Right atrium auricular region (tissue), 2 donors: ENCODE measurements at places on chromosomes 3 and 15.

GRCh38 chr3:33799202-33799551 is 747 bp downstream of the PDCD6IP start:
- DNase-seq = no peak
- H3K36me3 ChIP-seq = no peaks in the 10 kb centered on the region
- H3K4me1 ChIP-seq = peaks cover 32% of the 10 kb centered on the region
- peak overlapping the region; percentile 97 for H3K27ac ChIP-seq
- peak overlapping the region; percentile 80 for H3K4me3 ChIP-seq
- no peaks in the 10 kb centered on the region for H3K27me3 ChIP-seq

- no peaks in the 10 kb centered on the region for H3K4me1 ChIP-seq
- H3K36me3 ChIP-seq = no peaks in the 10 kb centered on the region
These were observed 26.1 kb downstream of the CERS3 start for GRCh38 chr15:100502651-100503050.

- no peak overlapping the region for H3K4me3 ChIP-seq
- no peaks in the 10 kb centered on the region for H3K4me1 ChIP-seq
- H3K27me3 ChIP-seq = no peaks in the 10 kb centered on the region
- DNase-seq = no peak
- H3K27ac ChIP-seq = no peak overlapping the region
- no peaks in the 10 kb centered on the region for H3K36me3 ChIP-seq
These were observed 225.6 kb downstream of the TBL1XR1 start for GRCh38 chr3:176971613-176972174.

DNA sequence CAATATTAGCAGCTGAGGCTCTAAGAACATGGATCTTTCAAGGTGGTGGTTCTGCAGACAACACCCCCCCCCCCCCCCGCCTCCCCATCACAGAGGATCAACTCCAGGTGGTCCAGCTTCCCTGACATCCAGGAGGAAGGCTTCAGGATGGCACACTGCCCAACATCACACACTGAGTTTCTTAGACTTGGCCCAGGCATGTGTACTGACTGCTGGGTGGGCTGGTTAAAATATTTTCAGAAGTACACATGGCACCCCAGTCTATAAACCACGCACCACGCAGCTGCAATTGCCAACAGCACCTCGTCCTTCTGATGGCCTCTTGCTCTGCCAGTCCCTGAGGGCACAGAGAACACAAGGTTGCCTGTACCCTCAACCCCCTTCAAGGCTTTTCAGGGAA is 22.1 kb downstream of the SRPRB start:
- no peak overlapping the region for H3K27ac ChIP-seq
- no peaks in the 10 kb centered on the region for H3K27me3 ChIP-seq
- DNase-seq = no peak
- peaks cover 10% of the 10 kb centered on the region for H3K4me1 ChIP-seq
- no peak overlapping the region for H3K4me3 ChIP-seq
- peaks cover 4% of the 10 kb centered on the region for H3K36me3 ChIP-seq

- H3K4me1 ChIP-seq = no peaks in the 10 kb centered on the region
- H3K27ac ChIP-seq = no peak overlapping the region
- DNase-seq = no peak
- no peak overlapping the region for H3K4me3 ChIP-seq
These were observed 12.5 kb downstream of the PML start for GRCh38 chr15:74006774-74007639.

GRCh38 chr15:99408236-99409096 is 157.2 kb downstream of the LRRC28 start:
- no peaks in the 10 kb centered on the region for H3K36me3 ChIP-seq
- H3K27me3 ChIP-seq = no peaks in the 10 kb centered on the region
- peak; percentile 60 for DNase-seq
- H3K27ac ChIP-seq = peak overlapping the region; percentile 30
- no peak overlapping the region for H3K4me3 ChIP-seq

GRCh38 chr3:196590279-196590678 is 21.8 kb downstream of the FBXO45 start:
- H3K4me1 ChIP-seq = no peaks in the 10 kb centered on the region
- no peak for DNase-seq

DNA sequence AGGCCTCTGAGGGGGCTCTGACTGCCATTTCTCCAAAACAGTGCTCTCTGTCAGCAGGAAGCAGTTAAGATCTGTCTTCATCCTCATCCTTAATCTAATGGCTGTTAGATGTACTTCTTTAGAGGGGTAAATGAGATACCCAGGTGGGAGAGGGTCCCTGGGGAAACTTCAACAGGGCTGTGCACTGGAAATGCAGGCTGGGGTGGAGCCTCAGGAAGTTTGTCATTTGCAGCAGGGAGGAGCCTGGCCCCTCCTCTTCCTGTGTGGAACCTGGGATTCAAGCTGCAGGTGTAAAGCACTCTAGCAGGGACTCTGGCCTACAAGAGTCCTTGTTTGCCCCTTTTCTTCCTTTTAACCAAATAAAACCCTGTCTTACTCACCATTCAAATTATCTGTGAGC is 1173.6 kb downstream of the OTOL1 start:
- H3K36me3 ChIP-seq = no peaks in the 10 kb centered on the region
- DNase-seq = no peak
- no peak overlapping the region for H3K27ac ChIP-seq

DNA sequence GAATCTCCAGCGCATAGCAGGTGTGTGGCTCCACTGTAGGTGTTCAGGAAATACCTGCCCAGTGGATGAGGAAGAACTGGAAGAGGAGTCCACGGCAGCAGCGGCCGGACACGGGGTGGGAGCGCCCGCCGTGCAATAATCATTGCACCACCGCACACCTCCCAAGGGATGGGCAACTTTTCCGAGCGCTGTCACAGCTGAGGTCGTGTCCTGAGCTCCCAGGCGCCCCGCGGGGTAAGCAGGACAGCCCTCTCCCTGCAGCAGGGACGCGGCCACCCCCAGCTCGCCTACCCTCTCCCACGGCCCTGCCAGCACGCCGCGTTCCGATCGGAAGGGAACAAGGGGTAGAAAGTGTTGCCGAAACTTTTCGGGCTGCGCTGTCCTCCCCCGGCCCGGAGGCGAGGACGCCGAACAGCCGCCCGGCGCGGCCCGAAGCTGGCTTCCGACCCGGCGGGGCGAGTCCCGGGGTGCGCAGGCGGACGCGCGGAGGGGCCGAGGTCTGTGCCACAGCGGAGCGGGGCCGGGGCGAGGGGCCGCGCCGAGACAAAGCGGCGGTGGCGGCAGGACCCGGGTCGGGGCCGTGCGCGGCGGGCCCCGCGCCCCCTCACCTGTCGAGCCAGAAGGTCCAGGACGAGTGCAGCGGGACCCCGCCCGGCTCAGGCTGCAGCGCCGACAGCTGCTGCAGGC is 475 bp downstream of the EIF4E3 start:
- DNase-seq = no peak
- no peaks in the 10 kb centered on the region for H3K27me3 ChIP-seq
- H3K27ac ChIP-seq = peak overlapping the region; percentile 83
- H3K4me3 ChIP-seq = peak overlapping the region; percentile 81
- H3K36me3 ChIP-seq = no peaks in the 10 kb centered on the region

DNA sequence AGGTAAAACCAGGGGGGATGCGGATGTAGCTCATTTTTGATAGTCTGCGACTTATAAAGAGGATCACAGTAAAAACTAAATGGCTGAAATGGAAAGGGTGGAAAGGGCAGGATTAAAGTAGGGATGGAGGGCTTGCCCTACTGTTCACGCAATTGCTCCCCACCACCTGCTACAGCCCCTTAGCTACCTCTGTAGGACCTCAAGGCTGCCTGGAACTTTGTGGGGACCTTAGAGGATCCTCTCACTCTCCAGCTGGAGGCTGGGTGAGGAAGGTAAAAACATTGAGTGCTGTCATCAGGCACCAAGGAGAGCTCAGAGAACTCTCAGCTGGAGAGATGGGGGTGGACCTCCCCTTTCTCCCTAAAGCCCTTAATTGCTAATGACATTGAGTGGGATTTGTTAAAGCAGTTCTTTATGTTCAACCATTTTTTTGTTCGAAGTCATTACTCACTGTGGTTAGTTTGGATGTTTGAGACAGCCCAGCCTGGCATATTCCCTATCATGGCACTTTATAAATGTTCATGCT is 213.0 kb downstream of the CLSTN2 start:
- no peaks in the 10 kb centered on the region for H3K36me3 ChIP-seq
- no peaks in the 10 kb centered on the region for H3K27me3 ChIP-seq
- no peak for DNase-seq
- no peaks in the 10 kb centered on the region for H3K4me1 ChIP-seq
- H3K27ac ChIP-seq = no peak overlapping the region
- H3K4me3 ChIP-seq = no peak overlapping the region

DNA sequence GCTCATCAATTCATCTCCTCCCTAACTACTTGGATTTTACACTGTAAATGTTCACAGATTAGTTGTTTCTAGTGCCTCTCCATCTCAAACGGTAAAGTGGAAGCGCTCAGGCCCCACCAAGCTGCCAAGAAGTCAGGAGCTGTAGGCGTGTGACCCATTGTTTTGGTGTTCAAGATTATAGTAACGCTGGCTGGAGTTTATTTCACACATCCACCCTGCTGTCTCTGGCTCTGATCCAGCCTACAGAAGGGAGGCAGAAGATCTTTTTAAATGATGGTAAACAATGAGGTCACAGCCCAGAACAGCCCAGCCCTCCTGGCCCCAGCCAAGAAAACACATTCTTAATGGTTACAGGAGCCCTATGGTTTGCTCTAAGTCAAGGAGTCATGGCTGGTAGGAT is 25.7 kb upstream of the GALNT15 start:
- H3K27ac ChIP-seq = peak overlapping the region; percentile 75
- no peaks in the 10 kb centered on the region for H3K36me3 ChIP-seq
- no peak overlapping the region for H3K4me3 ChIP-seq
- DNase-seq = peak; percentile 91

DNA sequence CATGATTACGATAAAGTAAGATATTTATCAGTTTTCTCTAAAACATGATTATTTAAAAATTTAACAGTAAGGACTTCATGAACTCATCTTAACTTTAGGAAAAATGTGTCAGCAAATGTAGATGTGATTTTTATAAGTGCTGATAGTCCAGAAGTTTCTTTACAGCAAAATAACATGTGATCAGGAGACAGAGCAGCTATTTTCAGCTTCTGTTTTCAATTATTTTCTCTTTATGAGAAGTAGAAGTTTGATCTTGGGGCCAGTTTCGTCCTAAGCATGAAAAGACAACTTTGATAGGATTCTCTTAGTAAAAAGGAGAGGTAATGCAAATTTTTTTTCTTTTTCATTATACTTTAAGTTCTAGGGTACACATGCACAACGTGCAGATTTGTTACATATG is 96.5 kb upstream of the TSPAN3 start:
- H3K27ac ChIP-seq = no peak overlapping the region
- H3K36me3 ChIP-seq = no peaks in the 10 kb centered on the region
- H3K27me3 ChIP-seq = no peaks in the 10 kb centered on the region
- H3K4me1 ChIP-seq = no peaks in the 10 kb centered on the region
- no peak for DNase-seq
- H3K4me3 ChIP-seq = no peak overlapping the region

DNA sequence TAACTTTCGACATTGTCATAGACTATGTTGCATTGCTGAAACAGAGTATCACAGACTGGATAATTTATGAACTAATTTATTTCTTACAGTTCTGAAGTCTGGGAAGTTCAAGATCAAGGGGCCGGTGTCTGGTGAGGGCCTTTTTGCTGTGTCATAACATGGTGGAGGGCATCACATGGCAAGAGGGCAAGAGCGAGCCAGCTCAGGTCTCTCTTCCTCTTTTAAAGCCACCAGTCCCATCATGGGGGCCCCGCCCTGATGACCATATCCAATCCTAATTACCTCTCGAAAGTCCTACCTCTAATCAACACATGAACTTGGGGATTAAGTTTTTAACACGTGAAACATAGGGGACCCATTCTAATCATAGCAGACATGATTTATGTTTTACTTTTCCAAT is 33.5 kb upstream of the DCUN1D1 start:
- H3K36me3 ChIP-seq = peaks cover 20% of the 10 kb centered on the region
- H3K4me1 ChIP-seq = no peaks in the 10 kb centered on the region
- H3K27me3 ChIP-seq = no peaks in the 10 kb centered on the region
- no peak overlapping the region for H3K4me3 ChIP-seq

- H3K4me3 ChIP-seq = no peak overlapping the region
- DNase-seq = no peak
- H3K36me3 ChIP-seq = no peaks in the 10 kb centered on the region
- no peaks in the 10 kb centered on the region for H3K4me1 ChIP-seq
- H3K27me3 ChIP-seq = no peaks in the 10 kb centered on the region
These were observed 26.5 kb upstream of the CP start for GRCh38 chr3:149247929-149248691.

- H3K27ac ChIP-seq = no peak overlapping the region
- no peak for DNase-seq
- H3K27me3 ChIP-seq = no peaks in the 10 kb centered on the region
- no peak overlapping the region for H3K4me3 ChIP-seq
- H3K4me1 ChIP-seq = no peaks in the 10 kb centered on the region
These were observed 27.2 kb downstream of the CRTAP start for GRCh38 chr3:33141006-33141405.

DNA sequence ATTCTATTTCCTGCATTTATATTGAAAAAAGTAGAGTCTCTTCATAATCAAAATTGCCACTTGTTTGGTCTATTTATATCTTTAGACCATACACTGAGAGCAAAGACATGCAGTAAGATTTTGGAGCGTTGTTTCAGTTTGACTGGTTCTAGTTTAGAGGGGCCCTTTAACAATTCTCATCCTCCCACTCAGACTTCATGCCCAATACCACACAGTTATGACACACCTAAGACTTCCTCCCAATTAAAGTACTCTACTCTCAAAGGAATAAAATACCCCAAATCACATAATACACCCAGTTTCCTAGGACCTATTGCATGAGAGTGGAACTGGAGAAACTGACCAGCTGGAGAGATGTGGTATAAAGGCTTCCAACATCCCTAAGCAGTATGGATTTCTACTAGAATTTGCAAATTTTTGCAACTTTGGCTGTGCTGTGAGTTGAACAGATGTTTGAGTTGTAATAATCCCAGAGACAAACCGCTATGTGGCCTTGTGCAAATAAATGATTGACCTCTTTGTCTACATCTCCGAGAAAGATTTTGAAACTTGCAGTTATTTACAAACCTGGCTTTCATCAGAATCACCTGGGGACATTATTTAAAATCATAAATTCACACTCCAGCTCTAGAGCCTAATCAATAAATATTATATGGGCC is 170.0 kb upstream of the ROBO2 start:
- DNase-seq = no peak
- no peaks in the 10 kb centered on the region for H3K27me3 ChIP-seq
- no peak overlapping the region for H3K4me3 ChIP-seq
- H3K4me1 ChIP-seq = no peaks in the 10 kb centered on the region
- no peak overlapping the region for H3K27ac ChIP-seq
- no peaks in the 10 kb centered on the region for H3K36me3 ChIP-seq

- DNase-seq = no peak
- H3K36me3 ChIP-seq = no peaks in the 10 kb centered on the region
- no peak overlapping the region for H3K27ac ChIP-seq
- no peaks in the 10 kb centered on the region for H3K27me3 ChIP-seq
- no peak overlapping the region for H3K4me3 ChIP-seq
- H3K4me1 ChIP-seq = no peaks in the 10 kb centered on the region
These were observed 114.4 kb upstream of the ABHD17C start for GRCh38 chr15:80580536-80581260.

DNA sequence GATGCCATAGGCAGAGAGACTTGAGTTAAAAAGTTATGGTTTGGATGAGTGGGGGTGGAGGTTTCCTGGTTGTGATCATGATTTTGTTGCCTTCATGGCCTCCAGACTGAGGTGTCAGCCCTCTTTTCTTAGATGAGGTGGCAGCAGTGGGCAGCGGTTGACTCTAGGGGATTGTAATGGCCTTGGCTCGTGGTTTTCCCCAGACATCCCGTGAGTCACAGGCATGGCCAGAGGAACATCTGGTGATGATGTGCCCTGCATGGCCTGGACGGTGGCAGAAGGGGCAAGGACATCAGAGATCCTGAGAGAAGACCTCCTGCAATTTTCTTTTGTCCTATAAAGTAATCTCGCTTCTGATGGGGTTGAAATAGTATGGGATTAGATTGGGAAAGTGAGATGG is 12.4 kb downstream of the RETNLB start:
- H3K4me3 ChIP-seq = no peak overlapping the region
- H3K4me1 ChIP-seq = no peaks in the 10 kb centered on the region
- no peak overlapping the region for H3K27ac ChIP-seq
- no peaks in the 10 kb centered on the region for H3K27me3 ChIP-seq
- H3K36me3 ChIP-seq = no peaks in the 10 kb centered on the region
- DNase-seq = no peak
